ENCODE measurements at places on chromosomes 11 and 22.

- DNase-seq: no peak
Observed at GRCh38 chr11:2770096-2770751, 70.4 kb upstream of the KCNQ1OT1 start.

- DNase-seq: no peak
Observed at GRCh38 chr11:130043575-130043974, 26.1 kb upstream of the APLP2 start.

DNA sequence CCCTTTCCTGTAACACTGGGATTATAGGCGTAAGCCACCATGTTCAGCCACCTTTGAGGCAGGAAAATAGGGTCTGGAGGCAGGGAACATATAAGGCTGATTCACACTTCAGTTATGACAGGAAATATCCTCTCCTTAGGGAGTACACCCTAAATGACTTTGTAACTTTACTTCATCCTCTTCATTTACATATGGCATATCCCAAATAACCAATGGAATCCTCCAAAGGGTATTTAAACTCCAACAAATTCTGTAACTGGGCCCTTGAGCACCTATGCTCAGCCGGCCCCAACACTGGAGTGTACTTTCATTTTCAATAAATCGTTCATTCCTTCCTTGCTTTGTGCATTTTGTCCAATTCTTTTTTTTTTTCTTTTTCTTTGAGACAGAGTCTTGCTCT, 1.6 kb upstream of the KAT5 start:
- no peak for DNase-seq

DNA sequence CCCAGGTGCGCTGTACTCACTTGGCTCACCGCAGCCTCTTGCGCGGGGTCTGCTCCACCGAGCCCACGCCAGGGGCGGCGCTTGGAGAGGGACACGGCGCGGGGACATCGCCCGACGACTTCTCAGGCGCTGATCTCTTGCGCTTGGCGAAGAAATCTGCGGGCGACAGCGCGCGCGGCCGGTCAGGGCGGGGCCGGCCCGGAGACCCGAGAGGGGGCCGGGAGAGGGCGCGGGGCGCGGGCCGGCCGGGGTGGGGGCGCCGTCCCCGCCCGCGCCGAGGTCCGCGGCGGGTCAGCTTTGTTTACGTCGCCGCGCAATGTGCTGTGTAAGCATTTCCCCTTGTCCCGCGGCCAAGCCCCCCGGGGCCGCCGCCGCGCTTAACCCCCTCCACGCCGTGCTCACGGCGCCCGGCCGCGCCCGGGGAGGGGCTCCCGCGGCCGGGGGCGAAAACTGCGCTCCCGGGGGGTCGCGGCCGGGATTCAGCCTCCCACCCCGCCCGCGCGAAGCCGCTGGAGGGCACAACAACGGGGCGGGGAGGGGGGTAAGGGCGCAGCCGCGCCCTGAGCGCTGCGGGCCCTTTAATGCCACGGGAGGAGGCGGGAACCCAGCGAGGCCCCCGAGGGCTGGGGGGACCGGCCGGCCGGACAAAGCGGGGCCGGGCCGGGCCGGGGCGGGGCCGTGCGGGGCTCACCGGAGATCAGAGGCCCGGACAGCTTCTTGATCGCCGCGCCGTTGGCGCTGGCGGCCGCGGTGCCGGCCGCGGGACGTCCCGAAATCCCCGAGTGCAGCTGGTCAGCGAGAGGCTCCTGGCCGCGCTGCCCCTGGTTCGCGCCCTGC, 1.4 kb downstream of the CDKN1C start:
- DNase-seq: no peak

GRCh38 chr11:13942971-13943381, 19.5 kb upstream of the SPON1 start:
- no peak for DNase-seq

DNA sequence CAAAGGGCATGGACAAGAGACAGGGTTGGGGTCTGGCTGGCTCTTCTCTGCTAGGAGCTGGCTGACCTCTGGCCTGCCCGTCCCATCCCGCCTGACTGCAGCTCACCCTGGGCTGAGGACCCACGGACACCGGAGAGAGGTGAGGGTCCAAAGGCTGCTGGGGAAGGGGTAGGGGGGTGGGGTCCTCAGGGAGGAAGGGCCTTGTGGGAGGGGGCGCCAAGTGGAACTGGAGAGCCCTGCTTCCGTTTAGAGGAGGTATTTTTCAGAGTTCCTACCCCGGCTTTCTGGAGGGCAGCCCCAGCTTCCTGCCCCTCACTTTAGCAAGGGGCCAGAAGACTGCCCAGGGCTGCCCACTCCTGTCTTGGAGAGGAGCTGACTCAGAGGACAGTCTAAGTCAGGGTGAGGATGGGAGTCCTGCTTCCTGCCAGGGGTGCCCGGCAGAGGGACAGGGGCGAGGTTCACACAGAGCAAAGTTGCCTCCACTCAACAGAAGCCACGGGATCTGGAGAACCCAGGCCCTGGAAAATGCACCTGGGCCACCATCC, 7.1 kb downstream of the LARGE2 start:
- DNase-seq: no peak

DNA sequence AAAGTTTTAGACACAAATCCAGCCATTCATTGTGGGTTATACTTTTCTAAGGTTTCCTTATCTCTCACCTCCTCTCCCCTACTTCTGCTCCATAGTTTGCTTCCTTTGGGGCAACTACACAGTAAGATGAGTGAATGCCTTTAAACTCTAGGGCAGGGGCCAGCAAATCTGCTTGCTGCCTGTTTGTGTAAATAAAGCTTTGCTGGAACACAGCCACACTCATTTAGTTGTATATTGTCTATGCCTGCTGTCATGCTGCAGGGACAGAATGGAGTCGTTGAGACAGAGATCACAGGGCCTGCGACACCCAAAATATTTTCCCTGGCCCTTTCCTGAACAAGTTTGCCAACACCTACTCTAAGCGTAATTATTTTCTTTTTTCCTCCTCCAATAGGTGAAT, 58.7 kb downstream of the TECTA start:
- no peak for DNase-seq

DNA sequence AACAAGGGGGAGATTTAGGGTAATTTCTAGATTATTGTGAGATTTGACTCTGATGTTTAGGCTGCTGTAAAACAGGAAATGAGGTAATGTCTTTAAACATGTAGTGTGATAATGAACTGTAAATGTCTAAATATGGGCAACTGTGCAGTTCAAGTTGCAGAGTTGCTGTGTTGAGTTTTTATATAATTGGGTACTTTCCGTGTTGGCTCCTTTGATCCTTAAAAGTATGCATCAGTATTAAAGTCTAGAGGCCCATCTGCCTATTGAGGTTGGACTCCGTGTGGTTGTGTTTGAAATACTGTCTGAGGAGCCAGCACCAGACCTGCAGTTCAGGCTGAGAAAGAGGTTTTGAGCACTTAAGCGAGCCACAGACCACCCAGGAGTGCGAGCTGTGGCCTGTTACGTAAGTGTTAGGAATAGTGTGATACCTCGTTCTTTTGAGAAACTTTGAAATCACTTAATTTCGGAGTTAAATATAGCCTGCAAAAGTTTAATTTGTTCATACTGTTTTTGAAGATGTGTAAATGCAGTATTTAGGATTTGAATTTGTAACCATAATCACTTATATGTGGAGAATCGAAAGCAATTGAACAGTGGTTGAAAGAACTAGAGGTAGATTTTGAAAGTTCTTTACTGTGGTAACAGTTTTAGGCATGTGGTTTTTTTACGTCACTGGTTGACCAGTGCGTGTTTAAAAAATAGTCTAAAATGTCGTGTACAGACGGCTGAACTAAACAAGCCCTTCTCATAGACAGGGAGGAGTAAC, 9.0 kb downstream of the FAM118A start:
- no peak for DNase-seq

DNA sequence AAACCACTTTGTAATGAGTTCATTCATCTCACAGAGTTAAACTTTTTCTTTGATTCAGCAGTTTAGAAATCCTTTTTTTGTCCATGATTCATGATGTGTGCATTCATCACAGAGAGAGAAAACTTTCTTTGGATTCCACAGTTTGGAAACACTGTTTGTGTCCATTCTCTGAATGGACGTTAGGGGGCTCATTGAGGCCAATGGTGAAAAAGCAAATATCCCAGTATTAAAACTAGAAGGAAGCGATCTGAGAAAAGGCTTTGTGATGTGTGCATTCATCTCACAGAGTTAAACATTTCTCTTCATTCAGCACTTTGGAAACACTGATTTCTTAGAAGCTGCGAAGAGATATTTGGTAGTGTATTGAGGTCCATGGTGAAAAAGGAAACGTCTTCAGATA, 155.6 kb upstream of the TRIM48 start:
- no peak for DNase-seq

GRCh38 chr11:65576867-65577755, 1.3 kb downstream of the EHBP1L1 start:
- peak; percentile 33 for DNase-seq

DNA sequence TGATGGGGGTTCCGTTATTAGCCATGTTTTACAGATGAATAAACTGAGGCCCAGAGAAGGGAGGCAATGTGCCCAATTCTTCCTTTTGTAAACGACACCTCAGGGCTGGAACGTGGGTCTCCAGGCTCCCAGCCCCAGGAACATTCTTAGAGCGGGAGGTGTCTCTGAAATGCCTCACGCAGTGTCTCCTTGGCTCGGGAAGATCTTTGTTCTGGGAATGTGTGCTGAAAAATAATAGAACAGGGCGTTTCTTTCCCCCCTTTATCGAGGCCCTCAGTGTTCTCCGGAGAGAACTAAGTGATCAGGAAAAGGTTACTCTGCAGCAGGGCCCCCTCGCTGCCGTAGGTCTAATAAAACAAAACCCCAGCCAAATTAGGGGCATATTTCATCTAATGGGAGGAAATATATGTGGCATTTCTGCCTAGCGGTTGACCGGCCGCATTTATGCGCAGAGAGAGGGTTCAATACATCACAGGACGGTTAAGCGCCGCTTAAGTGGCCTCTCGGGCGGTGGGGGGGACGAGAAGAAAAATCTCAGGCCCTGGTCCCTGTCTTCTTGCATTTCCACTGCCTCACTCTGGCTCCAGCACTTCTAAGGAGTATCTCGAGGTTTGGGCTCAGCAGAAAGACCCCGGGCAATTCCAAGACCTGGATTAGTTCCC, 564.3 kb downstream of the MN1 start:
- DNase-seq: no peak

DNA sequence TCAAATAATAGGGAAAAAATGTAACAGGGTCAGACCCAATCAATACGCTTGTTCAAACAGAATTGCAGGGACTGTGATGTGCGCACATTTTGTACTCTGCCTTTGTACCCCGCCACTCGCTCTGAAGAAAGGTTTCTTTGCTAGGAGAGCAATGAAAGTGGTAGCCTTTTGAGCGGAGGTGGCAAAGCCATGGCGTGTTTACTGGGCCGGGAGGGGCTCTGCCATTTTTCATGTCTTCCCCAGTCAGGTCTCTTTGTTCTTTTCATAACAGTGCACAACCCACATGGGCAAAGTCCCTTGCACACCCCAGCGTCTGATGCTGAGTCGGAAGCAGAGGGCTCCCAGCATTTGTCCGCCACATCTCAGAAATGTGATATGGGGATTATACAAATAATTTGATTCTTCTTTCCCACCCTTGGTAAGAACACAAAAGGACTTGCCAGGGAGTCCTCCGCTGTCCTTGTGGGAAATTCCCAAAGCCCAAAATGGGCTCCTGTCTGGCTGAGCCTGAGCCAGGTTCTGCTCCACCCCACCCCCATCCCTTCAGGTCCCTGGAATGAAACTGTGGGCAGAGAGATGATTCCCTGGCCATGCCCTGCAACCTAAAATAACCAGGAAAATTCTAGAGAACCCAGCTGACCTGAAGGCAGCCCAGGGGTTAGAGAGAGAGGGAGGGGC, 36.6 kb downstream of the C11orf58 start:
- no peak for DNase-seq

GRCh38 chr11:67045314-67045713, 11.3 kb upstream of the RHOD start:
- DNase-seq: peak; percentile 23

DNA sequence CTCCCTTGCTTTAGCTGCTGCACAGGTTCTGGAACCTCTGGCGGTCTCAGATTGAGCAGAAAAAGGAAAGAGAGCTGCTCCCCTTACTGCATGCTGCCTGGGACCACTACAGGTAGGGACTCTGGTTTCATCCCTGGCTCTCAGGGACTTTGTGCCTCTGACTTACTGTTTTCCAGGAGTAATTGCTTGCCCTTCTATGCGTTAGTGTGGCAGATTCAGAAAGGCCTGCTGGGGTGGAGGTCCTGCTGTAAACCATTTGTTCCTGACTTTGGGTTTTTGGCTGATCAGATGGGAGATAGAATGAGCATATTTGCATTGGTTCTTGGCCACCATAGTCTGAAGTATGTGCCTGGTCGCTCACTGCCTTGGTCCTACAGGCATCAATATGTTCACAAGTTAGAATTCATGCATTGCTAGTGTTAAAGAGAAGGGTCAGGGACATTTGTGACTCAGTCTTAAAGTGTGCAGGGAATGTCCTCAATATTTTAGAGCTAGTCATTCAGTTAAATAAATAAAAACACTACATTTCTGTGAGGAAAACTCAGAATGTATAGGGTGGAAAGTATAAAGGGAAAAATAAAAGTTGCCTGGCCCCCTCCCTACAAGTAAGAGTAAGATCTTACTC, 78.0 kb downstream of the PISD start:
- peak; percentile 49 for DNase-seq

GRCh38 chr22:40241200-40241763, 63.6 kb downstream of the TNRC6B start:
- no peak for DNase-seq

- no peak for DNase-seq
Observed at GRCh38 chr11:67413266-67413849, 2.1 kb upstream of the CARNS1 start.

DNA sequence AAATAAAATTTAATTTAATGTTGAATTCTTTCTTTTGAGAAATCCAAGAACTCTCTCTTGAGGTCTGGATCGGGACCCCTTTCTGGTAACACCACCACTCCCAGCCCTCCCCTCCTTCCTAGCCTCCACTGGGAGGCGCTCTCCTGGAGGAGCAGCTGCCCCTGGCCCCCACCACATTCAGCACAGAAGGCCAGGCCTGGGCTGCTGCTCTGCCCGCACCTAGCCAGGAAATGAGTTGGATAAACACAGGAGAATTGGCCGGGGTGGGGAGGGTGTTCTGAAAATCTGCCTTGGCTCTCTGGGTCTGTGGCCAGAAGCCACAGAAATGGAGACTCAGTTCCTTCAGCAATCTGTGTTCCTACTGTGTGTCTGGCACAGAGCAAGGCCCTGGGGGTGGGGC, 31.2 kb downstream of the C22orf42 start:
- DNase-seq: no peak

DNA sequence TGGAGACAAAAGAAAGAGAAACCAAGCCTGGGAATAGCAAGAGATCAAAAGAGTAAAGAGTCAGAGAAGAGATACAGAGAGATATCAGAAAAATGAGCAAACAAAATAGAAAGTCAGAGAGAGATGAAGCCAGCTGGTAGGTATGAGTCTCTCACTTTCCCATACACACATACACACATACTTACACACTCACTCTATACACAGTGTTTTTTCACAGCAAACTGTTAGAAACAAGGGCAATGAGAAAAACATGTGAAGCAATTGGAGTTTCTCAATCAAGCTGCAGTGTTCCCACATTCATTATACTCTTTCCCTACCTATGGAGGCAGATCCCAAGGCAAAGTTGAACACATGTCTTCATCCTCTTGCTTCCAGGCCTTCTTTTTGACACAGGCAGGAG, 2.6 kb upstream of the NLRP10 start:
- no peak for DNase-seq
